WTC11 (cell line): ENCODE measurements at places on chromosomes 4 and X. TPM values are rescaled to one million over a fixed set of nuclear protein-coding genes. Genes with fewer than 3 reads are reported as not detected.

SAT1 gene
- total RNA-seq = 52.6 to 70.7 TPM (median 55.8 TPM) in 3 replicates

DNA sequence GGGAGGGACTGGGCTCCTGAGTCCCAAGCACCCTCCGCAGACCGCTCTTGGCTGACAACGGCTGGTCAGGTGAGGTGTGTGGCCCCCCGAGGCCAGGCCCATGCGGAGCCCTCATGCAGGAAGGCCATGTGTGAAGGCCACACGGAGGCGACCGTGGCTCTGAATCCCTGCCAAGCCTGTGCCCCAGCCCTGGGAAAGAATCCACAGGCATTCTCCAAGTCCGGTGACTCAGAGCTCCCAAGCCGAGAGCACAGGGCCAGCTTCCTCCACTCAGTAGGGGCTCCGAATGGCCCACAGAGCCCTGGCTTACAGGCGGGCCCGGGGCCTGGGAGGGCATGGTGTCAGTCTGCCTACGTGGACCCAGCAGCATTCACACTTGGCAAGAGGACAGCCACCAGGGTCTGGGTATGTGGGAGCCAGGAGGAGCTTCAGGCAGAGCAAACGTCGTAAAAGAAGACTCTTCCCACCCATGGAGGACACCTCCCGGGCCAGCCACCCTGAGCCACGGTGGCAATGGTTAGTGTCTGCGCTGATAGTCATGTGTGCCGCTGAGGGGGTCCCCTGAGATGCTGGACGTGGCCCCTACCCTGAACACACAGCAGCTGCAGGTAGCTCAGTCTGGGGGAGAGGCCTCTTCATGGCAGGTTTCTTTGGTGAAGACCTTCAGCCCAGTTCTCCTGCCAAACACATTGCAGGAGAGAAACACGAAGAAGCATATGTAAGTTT, 105.7 kb downstream of the PSAPL1 start:
- DNase-seq = no peak
- H3K4me1 ChIP-seq = no peaks in the 10 kb centered on the region
- no peaks in the 10 kb centered on the region for H3K27me3 ChIP-seq
- H3K4me3 ChIP-seq = no peak overlapping the region
- H3K36me3 ChIP-seq = no peaks in the 10 kb centered on the region
- H3K27ac ChIP-seq = no peak overlapping the region

GRCh38 chrX:111411557-111411956, 435 bp downstream of the DCX start:
- peak overlapping the region; percentile 64 for H3K4me3 ChIP-seq
- H3K27me3 ChIP-seq = peaks cover 22% of the 10 kb centered on the region
- no peaks in the 10 kb centered on the region for H3K36me3 ChIP-seq
- DNase-seq = no peak
- H3K4me1 ChIP-seq = peaks cover 34% of the 10 kb centered on the region

DNA sequence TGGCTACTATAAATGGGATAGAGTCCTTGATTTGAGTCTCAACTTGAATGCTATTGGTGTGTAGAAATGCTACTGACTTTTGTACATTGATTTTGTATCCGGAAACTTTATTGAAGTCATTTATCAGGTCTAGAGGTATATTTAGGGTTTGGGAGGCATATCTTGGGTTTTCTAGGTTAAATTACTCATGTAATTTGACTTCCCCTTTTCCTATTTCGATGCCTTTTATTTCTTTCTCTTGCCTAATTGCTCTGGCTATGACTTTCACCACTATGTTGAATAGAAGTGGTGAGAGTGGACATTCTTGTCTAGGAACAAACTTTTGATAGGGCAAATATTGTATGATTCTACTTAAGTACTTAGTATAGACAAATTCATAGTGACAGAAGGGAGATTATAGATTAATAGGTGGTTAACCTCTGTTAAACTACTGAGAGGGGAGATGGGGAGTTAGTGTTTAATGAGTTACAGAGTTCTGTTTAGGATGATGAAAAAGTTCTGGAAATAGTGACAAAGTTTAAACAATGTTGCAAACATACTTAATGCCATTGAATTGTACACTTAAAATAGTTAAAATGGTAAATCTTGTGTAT, 22.8 kb upstream of the HSPA4L start:
- no peak for DNase-seq
- no peaks in the 10 kb centered on the region for H3K36me3 ChIP-seq
- H3K4me1 ChIP-seq = no peaks in the 10 kb centered on the region
- no peaks in the 10 kb centered on the region for H3K27me3 ChIP-seq
- H3K4me3 ChIP-seq = no peak overlapping the region

GRCh38 chrX:122641826-122642225, 542.3 kb upstream of the GRIA3 start:
- DNase-seq = no peak
- no peak overlapping the region for H3K27ac ChIP-seq
- H3K4me1 ChIP-seq = no peaks in the 10 kb centered on the region
- no peaks in the 10 kb centered on the region for H3K27me3 ChIP-seq
